ENCODE measurements at places on chromosomes 2 and 18.

DNA sequence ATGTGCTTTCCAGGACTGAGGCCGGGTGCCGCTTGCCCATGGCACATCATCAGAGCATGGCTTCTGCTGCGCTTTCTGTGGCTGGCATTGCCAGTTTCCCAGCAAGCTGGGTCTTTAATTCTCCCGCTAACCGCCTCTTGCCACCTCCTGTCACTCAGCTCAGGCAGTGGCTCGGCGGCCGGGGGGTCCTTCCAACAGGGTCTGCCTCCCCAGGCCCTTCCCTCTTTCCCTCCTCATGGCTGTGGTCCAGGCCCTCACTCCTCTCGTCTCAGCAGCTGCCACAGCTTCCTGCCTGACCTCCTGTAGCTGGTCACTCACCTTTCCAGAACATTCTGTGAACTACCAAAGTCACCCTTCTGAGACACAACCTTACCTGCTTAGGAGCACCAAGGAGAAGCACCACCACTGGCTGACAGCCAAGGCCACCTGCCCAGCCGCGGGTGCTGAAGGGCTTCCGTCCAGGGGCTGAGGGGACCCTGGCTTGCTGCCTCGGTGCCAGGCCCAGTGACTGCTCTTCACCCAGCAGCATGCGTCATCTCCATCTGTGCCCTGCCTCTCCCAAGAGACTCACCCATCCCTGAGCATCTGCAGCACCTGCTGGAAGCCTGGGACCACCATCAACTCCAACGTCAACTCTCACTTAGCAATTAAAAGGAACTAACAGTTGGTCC is 22.6 kb downstream of the CHMP1B start:
- no peak for DNase-seq

GRCh38 chr2:33392366-33392765 is 84.1 kb upstream of the RASGRP3 start:
- no peak for DNase-seq

DNA sequence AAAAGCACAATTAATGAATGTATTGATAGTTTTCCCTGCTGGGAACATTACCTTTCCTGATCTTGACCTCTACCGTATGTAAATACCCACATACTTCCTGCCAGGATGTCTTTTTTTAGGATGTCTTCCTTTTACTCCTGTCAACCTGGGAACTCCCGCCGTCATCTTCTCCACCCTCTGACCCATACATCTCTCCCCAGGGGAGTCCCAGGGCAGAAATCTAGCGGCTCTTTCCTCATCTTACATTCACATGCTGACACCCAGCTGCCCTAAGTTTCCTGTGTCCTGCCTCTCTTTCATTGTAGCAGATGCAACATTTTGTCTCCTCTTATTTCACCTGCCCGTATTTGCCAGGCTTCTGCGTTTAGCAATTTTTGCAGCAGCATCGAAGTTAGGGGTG is 107.8 kb downstream of the CRIM1 start:
- no peak for DNase-seq

DNA sequence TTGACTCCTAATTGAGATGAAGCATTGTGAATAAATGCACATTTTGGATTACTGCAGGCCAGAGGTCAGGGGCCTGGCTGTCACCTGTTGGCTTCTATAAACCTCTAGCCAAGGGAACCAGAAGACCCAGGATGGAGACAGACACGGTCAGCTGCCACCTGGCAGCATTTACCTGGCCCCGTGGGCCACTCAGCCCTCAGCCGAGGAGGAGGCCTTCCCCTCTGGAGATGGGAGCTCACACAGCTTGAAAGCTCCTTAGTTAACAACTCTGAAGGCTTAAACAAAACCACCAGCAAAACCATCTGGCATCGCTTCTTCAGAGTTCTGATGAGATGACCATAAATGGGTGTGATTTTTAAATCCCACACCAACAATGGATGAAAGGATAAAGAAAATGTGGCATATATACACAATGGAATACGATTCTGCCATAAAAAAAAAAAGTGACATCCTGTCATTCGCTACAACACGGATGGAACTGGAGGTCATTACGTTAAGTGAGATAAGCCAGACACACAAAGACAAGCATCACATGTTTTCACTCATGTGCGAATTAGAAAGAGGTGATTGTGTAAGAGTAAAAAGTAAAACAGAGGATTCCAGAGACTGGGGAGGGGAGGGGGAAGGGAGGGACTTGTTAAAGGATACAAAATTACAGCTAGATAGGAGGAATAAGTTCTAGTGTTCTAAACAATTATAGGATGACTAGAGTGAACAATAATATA is 218.4 kb downstream of the TMEM163 start:
- no peak for DNase-seq

GRCh38 chr2:157264099-157264498 is 6.6 kb downstream of the GALNT5 start:
- DNase-seq, result no peak

DNA sequence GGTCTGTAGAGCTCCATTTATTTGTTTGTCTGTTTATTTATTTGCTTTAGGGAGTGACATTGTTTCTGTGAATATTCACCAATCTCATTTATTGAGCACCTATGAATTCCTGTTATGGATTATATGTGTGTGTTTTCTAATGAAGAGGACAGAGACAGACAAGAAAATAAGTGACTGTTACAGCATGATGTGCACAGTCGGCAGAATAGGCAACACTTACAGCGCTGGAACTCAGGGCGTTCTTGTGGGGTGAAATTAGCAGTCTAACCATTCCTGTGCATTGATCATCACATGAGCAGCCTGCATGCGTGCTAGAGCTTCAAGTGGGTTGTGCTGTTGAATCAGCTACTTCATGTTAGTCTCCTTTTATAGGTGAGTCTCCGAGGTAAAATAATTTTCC is 960.7 kb downstream of the SLC4A3 start:
- DNase-seq, result no peak

GRCh38 chr2:26274058-26274613 is 29.4 kb downstream of the HADHB start:
- DNase-seq, result no peak

DNA sequence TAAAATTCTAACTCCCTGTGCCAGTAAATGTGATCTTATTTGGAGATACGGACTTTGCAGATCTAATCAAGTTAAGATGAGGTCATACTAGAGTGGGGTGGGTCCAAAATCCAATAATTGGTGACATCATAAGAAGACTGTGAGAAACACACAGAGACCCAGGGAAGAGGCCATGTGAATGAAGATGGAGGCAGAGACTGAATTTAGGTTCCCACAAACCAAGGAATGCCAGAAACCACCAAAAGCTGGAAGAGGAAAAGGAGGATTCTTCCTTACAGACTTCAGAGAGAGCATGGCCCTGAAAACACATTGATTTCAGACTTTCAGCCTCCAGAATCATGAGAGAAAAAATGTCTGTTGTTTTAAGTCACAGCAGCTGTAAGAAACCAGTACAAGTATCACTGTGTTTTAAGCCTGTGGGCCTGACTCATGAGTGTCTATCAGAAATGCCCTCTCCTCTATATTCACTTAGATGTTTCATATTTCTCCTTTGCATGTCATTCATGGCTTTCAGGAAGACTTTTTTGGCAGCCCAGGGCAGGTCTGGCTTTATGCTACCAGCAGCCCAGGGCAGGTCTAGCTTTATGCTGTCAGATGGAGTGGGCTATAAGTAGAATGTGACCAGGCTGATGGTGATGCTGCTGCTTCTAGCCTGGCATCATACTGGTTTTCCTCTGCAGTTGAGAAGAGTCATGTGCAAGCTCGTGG is 100.0 kb downstream of the SPOPL start:
- DNase-seq, result no peak

- no peak for DNase-seq
Measured at GRCh38 chr2:226078666-226079065, 679.2 kb downstream of the NYAP2 start.

DNA sequence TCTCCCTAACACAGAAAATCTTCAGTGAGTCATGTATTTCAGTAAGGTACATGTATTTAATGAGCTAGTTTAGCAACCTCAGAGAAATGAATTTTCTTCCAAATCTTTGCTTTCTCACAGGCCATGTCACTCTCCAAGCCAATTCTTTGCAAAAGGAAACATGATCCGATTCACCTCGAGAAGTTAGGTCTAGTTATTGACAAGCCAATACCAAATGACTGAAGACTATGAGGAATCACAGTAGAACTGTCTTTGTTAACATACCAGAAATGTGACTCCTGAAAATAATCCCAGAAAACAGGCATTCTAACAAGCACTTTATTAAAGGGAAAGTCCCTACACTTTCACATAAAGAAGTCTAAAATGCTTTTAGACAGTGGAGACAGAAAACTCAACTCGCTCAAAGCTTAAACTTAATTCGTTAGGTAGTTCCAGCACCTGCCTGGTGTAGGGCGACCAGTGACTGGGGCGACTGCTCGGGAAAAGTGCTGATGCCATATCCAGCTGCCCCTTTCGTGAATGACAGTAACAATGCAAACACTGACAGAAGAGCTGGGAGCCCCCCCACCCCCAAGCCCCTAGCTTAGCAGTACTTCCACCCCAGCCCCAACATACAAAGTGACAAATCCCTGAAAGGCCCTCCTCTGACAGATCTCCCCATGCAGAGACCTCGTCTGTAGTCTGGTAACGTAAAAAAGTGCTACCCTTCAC is 1.8 kb downstream of the MEMO1 start:
- no peak for DNase-seq

- no peak for DNase-seq
Measured at GRCh38 chr2:122378521-122378920, 623.1 kb downstream of the TSN start.

GRCh38 chr2:84888401-84889276 is 7.8 kb upstream of the TRABD2A start:
- no peak for DNase-seq

GRCh38 chr2:170076189-170076588 is 101.8 kb upstream of the MYO3B start:
- no peak for DNase-seq

GRCh38 chr18:39602131-39602530 is 2036.5 kb upstream of the CELF4 start:
- DNase-seq, result no peak

DNA sequence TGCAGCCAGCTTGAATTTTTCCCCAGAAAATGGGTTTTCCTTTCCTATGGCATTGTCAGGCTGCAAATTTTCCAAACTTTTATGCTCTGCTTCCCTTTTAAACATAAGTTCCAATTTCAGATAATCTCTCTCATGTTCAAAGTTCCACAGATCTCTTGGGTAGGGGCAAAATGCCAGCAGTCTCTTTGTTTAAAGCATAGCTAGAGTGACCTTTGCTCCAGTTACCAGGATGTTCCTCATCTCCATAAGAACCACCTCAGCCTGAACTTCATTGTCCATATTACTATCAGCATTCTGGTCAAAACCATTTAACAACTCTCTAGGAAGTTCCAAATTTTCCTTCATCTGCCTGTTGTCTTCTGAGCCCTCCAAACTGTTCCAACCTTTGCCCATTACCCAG is 68.3 kb downstream of the SGPP2 start:
- no peak for DNase-seq

DNA sequence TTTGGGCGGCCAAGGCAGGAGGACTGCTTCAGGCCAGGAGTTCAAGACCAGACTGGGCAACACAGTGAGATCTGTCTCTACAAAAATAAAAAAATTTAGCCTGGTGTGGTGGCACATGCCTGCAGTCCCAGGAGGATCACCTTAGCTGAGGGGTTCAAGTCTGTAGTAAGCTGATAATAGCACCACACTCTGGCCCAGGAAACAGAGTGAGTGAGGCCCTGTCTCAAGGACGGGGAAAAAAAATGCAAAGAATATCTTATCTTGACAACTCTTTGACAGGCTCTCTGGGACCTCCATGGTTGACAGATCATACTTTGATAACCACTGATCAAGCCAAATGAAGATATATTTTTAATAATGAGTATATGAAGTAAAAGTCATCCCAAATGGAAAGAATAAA is 22.7 kb downstream of the USP34 start:
- no peak for DNase-seq

- DNase-seq, result no peak
Measured at GRCh38 chr2:161825429-161825828, 201.2 kb downstream of the SLC4A10 start.

DNA sequence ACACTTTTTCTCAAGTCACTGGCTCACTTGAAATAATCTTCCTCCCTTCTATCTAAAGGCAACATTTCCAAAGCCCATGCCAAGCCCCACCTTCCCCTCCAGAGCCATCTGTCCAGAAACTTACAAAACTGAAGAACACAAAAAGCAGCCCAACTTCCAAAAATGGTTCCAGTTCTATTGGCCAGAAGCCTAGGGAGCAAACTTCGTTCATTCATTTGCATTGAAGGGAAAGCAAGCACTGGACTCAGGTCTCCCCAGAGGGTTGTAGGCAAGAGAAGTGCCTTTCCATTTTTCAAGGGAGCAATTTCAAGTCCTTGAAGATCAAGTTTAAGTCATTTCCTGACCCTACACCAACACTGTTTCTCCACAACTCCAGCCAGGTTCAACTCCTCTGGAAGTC is 585.0 kb downstream of the BCL11A start:
- no peak for DNase-seq

- DNase-seq, result no peak
Measured at GRCh38 chr18:9719421-9719981, 11.4 kb downstream of the RAB31 start.

DNA sequence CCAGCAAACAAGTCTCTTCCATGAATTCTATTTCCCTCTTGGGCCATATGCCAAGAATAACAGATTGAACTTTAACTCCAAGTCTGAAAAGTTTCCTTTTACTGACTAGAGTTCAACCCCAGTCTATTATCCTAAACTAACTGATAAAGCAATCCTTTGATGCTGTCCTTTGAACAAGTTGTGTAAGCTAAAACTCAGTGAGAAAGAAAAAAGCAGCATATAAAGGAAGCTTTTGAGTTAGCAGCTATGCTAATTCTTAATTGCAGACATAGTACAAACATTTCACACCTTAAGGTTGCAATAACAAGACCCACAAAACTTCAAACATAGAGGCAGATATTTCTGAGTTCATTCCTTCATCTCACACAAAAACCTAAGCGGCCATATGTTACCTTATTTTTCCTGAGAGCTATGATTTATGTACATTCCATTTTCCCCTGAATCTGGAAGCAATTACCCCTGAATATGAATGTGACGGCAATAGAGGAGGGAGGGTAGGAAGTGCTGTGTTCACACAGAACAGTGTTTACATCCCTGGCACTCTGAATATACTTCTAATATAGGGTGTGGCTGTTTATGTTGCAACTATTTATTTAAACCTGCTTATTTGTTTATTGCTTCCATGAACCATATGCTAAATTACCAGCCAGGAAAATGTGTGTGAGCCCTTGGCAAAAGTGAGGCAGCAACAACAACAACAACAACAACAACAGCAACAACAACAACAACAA is 180.6 kb downstream of the IRS1 start:
- no peak for DNase-seq

GRCh38 chr2:173654896-173655265 is 300.2 kb downstream of the CDCA7 start:
- no peak for DNase-seq

- DNase-seq, result no peak
Measured at GRCh38 chr2:71790226-71791060, 337.1 kb downstream of the DYSF start.

GRCh38 chr2:74206180-74206688 is 7.8 kb downstream of the MTHFD2 start:
- DNase-seq, result no peak

DNA sequence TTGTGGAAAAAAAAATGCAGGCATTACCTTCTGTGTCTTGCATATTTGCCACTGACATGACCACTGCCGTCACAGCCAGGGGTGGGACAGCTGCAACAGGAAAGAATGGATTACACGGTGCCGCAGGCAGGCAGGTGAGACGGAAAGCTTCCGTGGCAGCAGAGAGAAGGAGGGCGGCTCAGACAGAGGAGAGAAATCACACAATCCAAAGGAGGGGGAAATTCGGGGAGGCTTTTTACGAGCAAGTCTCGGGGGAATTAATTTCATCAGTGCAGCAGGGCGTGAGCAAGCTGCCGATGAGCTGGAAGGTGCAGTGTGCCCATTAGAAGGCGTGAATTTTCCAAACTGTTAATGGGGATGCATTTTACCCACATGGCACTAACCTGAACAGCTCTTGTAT is 234.8 kb upstream of the PXDN start:
- no peak for DNase-seq

Measured in left ventricle myocardium inferior (tissue), 1 donor.